GM12865 (cell line): ENCODE measurements at places on chromosomes 3 and 15.

DNA sequence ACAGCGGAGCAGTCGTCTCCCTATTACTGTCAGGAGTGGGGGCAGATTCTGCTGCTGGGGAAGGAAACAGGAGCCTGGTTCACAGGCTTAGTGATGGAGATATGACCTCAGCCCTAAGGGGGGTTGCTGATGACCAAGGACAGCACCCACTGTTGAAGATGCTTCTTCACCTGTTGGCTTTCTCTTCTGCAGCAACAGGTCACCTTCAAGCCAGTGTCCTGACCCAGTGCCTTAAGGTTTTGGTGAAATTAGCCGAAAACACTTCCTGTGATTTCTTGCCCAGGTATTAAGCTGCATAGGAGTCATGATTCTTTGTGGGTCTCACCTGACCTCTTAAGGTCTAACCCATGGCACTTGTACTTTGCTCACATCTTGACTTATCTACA lies 14.0 kb downstream of the ATRIP start:
- DNase-seq: no peak

- DNase-seq: no peak
Measured at GRCh38 chr15:26926081-26926480, 44.9 kb upstream of the GABRG3 start.

DNA sequence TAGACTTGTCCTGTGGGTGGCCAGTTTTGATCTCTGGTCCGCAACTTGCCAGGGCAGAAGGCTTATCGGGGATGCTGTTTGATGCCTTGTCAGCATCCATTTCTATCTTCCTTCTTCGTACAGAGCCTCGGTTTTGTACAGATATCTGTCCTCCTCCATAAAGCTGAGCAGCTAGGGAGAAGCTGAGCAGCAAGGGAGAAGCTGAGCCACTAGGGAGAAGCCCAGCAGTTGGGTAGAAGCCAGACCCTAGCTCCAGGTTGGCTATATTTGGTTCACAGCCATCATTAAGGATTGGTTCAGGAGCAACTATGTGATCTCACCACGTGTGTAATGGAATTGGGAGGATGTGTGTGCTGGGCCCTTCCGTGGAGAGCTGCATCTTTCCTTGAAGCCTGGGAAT lies 46.7 kb downstream of the PTPRG start:
- no peak for DNase-seq

DNA sequence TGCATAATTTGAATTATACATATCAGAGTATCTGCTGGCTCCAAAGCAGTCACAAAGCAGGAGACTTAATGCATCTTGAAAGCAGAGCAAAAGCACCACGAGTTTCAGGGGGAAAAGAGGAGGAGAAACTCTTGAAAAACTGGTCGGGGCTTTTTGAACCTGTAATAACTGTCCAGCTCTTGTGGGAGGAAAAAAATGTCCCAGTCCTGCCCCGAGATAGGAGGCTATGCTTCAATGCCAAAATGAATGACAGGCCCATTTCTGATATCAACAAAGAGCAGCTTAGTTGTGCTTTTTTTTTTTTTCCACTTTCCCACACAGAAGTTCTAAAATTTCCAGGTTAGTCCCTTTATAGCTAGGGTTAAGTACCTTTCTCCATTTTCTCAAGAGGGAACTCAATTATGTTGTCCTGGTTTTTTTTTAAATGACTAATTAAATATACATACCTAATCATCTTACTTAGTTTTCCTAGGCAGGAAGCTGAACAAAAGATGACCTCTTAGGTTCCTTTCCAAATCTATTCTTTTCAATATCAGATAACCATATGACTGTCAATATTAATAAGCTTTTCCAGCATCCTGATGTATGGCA lies 120.2 kb downstream of the TFDP2 start:
- peak; percentile 75 for DNase-seq

DNA sequence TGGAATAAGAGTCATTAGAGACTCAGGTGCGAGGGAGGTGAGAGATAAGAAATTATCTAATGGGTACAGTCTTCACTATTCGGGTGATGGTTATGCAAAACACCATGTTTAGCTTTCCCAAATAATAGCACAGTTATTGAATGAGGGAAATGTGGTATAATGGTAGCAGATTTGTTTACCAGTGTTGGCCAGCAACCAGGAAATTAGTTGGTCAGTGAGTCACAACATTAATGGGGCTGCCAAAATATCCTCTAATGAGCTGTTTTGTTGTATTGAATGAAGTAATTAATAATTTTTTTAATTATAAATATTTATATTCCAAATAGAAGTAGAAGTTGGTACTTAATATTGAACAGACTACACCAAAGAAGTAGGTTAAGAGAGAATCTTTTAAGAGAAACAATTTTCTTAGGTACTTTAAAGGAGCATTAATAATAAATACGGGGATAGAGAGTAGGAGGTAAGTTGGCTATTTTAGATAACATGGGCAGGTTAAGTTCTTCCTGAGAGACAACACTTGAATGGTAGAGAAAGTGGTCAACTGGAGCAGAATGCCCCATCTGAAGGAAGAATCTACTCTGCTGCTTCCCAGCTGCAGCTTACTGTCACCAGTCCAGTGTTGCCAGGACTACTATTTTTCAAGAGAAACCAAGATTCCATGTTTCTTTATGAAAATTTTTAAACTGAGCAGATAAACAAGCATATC lies 218.8 kb downstream of the UBE2E2 start:
- no peak for DNase-seq

GRCh38 chr15:80609091-80609490 lies 86.0 kb upstream of the ABHD17C start:
- no peak for DNase-seq

- DNase-seq: no peak
Measured at GRCh38 chr15:71632576-71633195, 177.7 kb upstream of the NR2E3 start.

GRCh38 chr15:23440596-23440995 lies 6.4 kb downstream of the GOLGA6L2 start:
- DNase-seq: no peak

DNA sequence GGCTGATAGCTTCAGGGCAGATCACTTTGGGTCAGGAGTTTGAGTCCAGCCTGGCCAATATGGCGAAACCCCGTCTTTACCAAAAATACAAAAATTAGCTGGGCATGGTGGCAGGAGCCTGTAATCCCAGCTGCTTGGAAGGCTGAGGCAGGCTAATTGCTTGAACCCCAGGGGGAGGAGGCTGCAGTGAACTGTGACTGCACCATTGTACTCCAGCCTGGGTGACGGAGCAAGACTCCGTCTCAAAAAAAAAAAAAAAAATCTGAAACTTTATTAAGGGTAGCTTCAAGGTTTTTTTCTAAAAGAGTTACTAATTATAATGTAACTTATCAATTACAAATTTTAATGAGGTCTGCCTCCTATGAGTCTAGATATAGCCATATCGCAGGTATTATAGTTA lies 5.1 kb downstream of the NECTIN3 start:
- no peak for DNase-seq

GRCh38 chr15:31041610-31042009 lies 50.2 kb upstream of the MTMR10 start:
- DNase-seq: no peak

DNA sequence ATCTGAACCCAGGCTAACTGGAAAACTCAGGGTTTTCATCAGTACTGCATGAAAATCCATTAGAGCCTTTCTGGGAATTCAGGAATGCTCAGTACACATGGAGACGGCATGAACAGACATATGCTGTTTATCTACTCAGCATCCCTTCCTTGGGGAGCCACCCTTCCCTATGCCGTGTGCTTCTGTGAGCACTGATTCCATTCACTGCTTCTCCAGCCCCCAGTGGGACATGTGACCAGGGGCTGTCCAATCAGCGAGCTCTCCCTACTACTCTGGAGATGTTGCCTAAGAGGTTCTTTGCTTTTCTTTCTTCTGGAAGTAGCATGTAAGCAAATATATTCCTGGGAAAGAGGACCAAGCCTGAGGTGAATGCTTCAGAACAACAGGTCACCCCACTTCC lies 5.6 kb upstream of the PCOLCE2 start:
- no peak for DNase-seq

GRCh38 chr3:57041674-57042073 lies 18.8 kb upstream of the SPATA12 start:
- DNase-seq: no peak

- no peak for DNase-seq
Measured at GRCh38 chr3:125078951-125079674, 23.3 kb upstream of the HEG1 start.

DNA sequence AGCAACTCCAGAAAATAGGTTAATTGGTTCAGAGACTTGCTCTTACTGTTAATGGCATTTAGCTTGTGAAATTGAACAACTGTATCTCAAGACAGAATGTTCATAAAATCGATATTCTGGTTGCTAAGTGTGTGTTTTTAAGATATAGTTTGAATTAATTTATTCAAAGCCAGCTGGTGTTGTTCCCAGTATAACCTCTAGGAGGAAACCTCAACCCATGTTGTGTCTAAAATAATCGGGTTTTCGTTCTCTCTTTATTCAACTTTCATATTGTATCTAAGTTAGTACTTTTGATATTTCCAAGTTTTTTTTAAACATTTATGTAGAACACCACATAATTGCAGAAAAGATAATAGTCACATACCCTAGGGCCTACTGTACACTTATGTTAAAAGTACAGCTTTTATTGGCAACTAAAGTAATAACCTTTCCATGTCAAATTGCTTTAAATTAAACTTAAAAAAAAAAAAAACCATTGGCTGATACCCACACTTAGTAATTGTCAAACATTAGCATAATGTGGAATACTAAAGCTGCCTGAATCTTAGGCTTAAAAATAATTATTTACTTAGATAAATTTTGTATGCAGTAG lies 90.9 kb downstream of the SAMMSON start:
- peak; percentile 32 for DNase-seq

DNA sequence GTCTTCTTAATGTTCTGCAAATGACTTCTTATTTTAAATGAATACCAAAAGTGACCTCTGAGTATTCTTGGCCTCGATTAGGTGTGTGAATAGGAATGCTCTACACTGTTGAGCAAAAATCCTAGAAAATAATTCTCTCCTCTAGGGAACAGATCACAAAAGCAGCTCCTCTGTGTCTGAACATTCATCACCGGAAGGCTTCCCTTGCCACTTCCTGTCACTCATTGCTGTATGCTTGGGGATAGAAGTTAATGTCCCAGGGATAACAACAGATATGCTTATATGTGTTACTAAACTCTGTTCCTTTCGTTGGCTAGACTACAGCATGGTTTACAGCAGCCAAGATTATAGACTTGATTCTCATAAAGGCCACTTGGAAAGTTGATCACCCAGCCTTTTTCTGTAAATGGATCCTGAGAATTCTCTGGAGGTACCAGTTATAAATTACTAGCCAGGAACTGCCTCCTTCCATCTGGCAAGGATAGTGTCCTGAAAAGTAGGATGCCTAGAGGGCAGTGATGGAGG lies 16.0 kb upstream of the PTX3 start:
- DNase-seq: no peak

DNA sequence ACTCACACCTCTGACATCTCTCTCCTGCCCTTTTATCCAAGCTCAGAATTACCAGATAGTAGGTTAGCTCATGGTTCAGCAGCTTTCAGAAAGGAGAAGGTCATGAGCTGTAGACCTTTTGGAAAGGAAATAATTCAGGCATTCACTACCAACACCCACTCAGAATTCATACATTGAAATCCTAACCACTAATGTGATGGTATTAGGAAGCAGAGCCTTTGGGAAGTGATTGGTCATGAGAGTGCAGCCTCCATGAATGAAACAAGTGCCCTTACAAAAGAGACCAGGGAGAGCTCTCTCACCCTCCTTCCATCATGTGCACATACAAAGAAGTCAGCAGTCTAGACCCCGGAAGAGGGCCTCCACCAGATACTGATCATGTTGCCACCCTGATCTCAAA lies 315.8 kb upstream of the CCDC54 start:
- DNase-seq: no peak

DNA sequence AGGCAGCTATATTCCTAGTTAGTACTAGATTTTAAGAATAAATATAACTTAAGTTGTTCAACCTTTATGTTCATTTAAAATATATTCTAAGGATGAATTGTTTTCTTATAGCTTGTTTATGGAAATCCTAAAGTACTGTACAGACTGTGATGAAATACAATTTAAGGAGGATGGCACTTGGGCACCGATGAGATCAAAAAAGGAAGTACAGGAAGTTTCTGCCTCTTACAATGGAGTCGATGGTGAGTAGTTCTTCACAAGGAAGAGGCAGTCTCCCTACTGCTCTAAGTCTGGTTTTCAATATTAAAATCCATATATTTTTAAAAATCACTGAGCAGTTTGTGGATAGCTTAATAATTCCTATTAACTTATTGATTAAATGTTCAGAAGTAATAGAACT lies 29.6 kb downstream of the CALML4 start:
- DNase-seq: no peak

GRCh38 chr3:122880173-122880572 lies 85.3 kb downstream of the SLC49A4 start:
- DNase-seq: no peak

DNA sequence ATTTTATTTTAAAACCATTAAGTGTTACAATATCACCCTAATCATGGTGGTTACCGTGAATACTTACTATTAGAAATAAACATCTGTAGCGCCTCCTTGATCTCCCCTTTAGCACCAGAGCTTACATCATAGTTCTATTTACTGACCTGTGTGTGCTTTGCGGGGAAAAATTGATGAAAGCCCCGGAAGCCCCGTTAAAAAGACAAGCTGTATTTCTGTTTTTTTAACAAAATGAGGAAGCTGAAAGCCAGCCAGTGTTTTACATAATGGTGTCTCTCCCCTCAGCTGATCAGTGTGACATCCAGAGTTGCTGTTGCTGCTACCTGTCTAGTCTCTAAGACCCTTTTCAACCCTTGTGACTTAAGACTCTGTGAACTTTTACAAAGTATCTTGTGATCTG lies 100.8 kb downstream of the OPA1 start:
- peak; percentile 26 for DNase-seq

DNA sequence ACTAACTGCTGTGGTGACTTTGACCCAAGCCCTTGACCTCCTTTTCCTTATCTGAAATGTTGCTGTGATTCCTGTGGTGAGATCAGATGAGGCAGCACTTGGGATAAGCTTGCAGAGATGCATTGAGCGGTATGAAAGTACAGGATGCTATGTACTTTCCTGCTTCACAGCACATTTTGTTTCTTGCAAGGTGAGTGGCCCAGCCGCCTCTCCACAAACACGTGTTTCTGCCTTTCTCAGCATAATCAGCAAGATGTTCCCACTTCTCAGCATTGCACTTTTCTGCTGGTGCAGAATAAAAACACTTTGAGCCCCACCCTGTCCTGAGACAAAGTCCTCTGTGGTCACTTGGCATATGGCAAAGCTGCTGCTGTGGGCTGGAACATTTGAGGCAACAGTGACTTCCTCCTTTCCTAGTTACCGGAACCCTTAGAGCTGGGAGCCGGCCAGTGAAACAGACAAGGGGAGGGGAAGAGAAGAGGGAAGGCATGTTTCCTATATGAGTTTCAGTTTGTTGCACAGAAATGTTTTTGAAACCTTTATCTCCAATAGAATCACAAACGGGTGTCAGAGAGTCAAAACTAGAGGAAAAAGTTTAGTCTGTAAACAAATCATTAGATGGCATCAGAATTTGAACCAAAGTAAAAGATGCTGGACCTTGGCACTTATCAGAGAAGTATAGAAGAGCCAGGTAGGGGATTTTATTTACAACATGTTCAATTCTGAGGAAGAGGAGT lies 5.0 kb downstream of the NUDT16 start:
- DNase-seq: no peak

- DNase-seq: no peak
Measured at GRCh38 chr3:47414161-47414564, 33.3 kb downstream of the PTPN23 start.
